ENCODE measurements at places on chromosomes 12 and 14.

DNA sequence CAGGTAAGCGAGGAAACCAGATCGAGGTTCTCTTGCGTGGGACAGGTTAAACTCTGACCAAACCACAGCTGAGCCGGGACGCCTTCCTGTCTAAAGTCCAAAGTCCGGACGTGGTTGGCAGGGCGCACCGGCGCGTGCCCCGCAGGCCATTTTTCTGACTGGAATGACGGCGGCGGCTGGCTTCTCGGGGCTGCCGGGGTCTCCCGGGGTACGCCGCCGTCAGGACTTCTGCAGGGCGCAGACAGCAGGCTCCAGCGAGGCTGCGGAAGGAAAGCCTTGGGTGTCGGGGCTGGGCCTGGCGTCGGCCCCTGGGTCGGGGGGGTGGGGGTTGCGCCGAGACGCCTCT lies 32.8 kb downstream of the MIA2 start:
- no peak for DNase-seq

DNA sequence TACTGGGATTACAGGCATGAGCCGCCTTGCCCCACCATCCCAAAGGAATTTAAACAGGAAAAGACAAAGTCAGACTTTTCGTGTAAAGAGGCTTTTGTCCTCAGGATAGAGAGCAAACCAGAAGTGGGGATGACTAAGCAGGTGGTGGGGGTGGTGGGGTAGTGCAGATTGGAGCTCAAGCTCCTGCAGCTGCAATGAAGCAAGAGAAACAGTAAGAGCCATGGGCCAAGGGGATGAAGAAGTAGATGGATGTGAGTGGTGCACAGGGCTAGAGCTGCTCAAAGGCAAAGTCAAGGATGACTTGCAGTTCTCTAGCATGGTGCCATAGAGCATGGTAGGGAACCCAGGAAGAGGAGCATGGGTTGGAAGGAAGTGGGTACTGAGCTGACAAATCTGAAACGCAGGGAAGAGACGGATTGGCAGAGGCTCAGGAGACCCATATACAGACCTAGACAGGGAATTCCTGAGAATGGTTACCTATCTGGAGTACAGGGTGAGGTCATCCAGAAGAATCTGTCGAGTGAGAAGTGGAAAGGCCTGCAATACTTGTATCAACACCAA lies 11.4 kb upstream of the RNF34 start:
- no peak for DNase-seq

- no peak for DNase-seq
Measured at GRCh38 chr14:65703996-65704395, 291.5 kb downstream of the FUT8 start.

DNA sequence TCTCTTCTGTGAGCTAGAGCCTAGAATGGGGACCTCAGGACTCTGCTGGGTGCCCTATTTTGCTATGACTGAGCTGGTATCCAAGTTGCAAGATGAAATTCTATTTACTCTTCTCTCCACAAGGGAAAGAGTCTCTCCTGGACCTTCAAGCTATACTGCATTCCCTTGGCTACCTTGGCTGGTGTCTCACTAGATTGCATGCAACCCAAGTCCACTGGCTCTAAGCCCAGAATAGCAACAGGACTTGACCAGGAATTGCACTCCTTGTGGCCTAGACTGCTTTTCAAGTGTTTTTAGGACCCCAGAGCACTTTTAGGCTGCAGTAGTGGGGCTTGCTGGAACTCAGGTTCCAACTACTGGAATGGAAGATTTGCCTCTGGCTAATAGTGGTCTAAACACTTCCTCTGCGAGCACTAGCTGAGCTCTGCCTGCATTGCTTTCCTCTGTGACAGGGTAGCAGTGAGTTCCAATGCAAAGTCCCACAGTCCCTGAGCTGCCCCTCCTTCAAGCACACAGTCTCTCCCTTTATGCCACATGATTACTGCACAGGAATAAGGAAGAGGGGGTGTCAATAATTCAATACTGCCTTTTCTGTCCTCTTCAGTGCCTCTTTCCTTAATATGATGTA lies 1009.1 kb upstream of the FLRT2 start:
- DNase-seq: no peak

Measured in T-helper 2 cell (primary cell).